ENCODE measurements at places on chromosomes 5 and 9. TPM values are rescaled to one million over a fixed set of nuclear protein-coding genes. Genes with fewer than 3 reads are reported as not detected.

DNA sequence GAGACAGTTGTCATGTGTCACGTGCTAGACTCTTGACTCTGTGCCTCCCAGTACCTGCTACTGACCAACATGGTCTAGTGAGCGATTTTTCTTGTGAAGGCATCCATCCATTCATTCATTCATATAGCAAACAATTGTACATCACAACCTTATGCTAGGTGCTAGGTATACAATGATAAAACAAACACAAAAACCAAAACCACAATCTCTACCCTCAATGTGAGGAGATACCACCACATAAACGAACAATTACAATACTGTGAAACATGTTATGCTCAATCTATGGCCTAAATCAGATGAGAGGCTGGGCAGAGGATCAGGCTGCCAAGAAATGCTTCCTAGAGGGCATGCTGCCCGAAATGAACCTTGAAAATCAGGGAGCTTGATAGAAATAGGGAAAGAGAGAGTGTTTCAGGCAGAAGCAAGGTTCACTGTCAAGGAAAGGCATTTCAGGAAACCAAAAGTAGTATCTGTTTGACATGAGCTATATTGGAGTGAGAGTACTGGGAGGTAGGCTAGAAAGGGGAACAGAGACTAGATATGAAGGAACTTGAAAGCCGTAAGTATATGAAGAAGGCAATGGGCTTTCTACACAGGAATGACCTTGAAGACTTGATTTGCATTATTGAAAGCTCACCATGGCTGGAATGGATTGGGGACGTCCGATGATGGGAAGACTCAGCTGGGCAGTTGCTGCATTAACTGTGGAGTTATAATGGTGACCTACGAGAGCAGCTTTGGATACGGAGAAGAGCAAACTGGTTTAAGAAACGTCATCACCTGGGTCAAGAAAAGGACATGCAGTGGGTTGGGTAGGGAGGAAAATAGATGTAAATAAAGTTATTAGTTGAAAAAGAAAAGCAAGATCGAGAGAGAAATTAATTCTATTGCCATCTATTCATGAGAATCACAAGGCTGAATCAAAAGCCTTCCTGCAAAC is 90.1 kb downstream of the THBS4 start:
- no peak overlapping the region for H3K4me3 ChIP-seq
- H3K27ac ChIP-seq: no peak overlapping the region
- DNase-seq: no peak
- peaks cover 5% of the 10 kb centered on the region for H3K36me3 ChIP-seq
- H3K4me1 ChIP-seq: peaks cover 9% of the 10 kb centered on the region
- H3K27me3 ChIP-seq: no peaks in the 10 kb centered on the region

GRCh38 chr9:77417566-77417965 is 230.6 kb downstream of the GNA14 start:
- peaks cover 21% of the 10 kb centered on the region for H3K4me1 ChIP-seq
- H3K4me3 ChIP-seq: no peak overlapping the region
- no peaks in the 10 kb centered on the region for H3K27me3 ChIP-seq
- peaks cover 6% of the 10 kb centered on the region for H3K36me3 ChIP-seq

GRCh38 chr9:121656941-121657470 is 5.6 kb downstream of the DAB2IP start:
- H3K36me3 ChIP-seq: no peaks in the 10 kb centered on the region
- no peak overlapping the region for H3K27ac ChIP-seq
- H3K4me3 ChIP-seq: no peak overlapping the region
- H3K27me3 ChIP-seq: peaks cover 57% of the 10 kb centered on the region
- no peak for DNase-seq

The SPINK6 gene
- 1.9 TPM for total RNA-seq
